ENCODE measurements at places on chromosomes 16 and 17.

DNA sequence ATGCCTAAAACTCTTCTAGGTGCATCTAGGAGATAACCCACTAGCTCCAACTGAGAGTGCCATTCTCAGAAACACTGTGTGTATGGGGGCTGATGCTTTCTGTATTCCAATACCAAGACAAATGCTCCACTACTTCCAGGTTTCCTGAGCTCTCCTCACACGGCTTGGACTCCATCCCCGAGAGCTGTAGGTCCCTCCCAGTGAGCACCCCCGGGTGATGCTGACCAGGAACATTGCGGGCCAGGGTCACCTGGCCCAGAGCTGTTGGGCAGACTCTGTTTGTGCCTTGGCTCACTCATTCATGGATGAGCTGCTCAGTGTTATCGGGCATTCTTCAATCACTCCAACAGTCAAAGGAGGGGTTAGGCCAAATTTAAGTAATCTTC, 7.0 kb downstream of the CUEDC1 start:
- DNase-seq = no peak

DNA sequence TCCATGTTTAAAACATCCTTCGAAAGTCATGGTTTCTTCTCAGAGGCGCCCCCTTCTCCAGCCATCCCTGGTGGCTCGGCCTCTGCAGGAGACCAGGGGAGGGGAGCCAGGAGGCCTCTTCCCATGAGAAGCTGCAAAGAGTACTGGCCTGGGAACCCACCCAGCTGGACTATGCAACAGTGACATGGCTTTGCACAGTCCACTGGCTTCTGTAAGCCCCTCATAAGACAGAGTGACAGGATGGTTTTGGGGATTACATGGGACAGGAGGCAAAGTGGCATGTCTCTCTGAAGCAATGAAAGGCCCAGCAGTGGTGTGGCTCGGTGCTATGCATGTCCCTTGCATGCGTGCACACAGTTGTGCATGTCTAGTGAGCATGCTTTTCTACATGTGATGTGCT, 99.5 kb downstream of the C16orf78 start:
- DNase-seq = no peak

- DNase-seq = no peak
These were observed 9.4 kb upstream of the ARHGAP23 start for GRCh38 chr17:38418693-38419507.

- DNase-seq = no peak
These were observed 8.1 kb upstream of the NKD1 start for GRCh38 chr16:50539822-50540710.

DNA sequence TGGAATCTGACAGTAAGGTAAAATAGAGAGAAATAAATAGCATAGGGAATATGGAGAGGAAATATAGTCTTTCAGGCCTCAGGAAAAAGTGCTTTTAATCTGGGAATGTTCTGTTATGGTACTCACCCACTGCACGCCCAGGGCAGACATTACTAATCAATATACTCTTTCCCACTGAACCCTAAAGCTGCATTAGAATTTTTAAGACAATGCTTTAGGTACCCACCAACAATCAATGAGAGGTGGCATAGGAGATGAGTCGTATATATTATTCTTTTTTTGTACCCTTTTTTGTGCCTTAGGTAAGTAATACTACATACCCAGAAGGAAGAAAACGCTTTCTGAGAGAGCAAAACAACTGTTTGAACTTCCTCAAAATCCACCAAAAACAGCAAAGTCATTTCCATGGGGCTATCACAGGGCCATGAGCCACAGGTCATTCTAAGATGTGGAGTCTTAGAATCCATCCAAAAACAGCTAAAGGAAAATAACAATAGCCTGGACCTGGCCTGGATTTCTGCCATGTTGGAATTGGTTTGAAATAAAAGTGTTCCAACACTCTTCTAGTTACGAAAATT, 542.1 kb downstream of the XYLT1 start:
- DNase-seq = no peak

DNA sequence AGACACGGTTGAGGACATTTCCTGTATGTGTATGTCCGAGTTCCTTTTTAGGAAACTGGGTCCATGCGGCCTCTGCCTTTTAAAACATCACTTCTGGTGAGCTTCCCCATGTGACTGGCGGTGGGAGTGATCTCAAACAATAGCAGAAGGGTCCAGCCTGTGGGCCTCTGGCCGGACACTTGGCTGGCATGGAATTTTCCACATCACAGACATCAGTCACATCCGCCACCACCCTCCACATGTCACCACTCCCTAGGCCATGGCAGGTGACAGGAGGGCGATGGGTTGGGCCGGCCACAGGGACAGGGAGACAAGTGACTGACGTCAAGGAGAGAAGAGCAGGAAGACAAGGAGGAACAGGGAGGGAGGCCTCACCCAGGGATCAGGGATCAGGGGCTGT, 83.7 kb downstream of the DNAH17 start:
- DNase-seq = no peak

DNA sequence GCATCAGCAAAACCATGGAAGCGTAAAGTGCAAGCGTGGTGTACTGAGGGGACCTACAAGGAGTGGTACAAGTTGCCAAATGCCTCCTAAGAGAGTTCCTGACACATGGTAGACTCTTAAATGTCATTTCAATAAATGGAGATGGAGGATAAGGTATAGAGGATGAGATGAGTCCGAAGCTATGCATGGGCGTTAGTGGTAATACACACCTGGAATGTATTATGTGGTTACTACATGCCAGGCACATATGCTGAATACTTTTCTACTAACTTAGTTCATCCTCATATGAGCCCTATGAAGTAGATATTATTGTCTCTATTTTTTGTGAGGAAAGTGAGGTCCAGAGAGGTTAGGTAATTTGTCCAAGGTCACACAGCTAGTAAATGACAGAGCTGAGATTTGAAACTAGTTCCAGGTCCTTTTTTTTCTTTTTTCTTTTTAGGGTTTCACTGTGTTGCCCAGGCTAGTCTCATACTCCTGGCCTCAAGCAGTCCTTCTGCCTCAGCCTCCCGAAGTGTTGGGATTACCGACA, 15.5 kb downstream of the YPEL2 start:
- no peak for DNase-seq

DNA sequence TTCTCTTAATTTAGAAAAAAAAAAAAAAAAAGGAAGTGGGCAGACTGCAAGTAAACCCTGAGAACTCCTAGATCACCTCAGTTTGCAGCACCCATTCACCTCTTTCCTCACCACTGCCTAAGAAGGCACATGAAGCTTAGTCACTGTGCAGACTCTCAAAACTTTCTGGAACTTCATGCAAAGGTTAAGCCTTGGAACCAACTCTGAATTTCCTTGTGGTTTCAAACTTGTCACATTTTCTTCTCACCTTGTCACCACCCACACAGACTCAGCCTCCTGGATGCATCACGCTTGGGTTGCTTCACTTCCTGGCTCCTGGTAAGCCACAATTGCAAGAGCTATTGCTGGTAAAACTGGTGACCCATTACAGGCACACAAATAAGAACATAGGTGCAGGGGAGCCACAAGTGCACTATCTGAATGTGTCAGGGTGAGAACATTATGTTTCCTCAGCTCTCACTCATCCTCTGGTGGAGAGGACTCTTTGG, 15.0 kb upstream of the CPD start:
- peak; percentile 94 for DNase-seq

- DNase-seq = no peak
These were observed 44.7 kb downstream of the CDH11 start for GRCh38 chr16:65077181-65077580.

DNA sequence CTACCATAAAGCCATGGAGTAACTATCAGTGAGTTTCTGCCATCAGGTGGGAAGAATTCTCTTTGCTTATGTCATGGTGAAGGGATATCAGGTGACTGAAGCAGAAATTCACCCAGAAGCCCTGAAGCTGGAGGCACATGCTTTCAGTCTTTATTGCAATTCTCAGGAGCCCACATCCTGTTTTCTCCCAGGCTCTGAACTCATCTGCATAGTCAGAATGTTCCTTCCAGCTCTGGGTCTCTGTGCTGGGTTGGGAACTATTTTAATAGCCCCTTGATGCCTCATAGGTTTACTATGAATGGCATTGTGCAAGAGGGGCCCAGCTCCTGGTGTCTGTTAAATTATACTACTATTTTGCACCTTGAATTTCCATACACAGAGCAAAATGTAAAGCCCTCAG, 198.4 kb upstream of the SOX9 start:
- no peak for DNase-seq

DNA sequence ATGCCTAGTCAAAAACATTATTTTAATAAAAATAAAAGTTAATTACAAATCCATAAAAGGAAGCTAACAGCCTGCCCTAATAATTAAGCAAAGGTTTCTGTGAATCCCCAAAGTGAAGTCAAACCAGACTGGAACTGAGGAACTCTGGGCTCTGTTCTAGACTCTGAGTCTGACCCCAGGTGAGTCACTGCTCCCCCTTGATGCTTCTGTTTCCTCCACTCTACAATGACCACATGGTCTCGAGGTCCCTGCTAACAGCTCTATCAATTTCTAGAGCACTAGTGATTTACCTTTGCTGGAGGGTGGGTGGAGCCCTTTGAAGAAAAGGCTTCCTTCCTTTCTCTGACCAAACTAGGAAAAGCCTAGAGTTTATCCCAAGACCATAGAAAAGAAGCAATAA, 32.4 kb downstream of the XPO6 start:
- DNase-seq = no peak

DNA sequence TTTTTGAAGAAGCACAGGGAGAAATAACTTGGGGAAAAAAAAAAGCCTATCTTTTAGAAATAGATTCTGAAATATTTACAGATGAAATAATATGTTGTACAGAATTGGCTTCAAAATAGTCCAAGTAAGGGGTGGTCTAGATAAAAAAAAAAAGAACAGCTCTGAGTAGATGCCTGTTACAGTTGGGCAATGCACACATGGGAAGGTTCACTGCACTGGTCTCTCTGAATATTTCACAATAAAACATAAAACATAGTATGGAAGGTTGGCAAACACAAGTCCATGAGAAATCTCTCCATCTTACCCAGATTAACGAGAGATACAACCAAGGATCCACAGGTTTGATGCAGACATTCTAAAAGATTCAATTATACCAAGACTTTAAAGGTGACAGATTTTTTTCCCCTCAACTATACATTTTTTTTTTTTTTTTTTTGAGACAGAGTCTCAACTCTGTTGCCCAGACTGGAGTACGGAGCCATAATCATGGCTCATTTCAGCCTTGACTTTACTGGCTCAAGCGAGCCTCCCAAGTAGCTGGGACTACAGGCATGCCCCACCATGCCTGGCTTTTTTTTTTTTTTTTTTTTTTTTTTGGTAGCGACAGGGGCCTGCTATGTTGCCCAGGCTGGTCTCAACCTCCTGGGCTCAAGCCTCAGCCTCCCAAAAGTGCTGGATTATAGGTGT, 58.0 kb downstream of the KANSL1 start:
- DNase-seq = no peak

DNA sequence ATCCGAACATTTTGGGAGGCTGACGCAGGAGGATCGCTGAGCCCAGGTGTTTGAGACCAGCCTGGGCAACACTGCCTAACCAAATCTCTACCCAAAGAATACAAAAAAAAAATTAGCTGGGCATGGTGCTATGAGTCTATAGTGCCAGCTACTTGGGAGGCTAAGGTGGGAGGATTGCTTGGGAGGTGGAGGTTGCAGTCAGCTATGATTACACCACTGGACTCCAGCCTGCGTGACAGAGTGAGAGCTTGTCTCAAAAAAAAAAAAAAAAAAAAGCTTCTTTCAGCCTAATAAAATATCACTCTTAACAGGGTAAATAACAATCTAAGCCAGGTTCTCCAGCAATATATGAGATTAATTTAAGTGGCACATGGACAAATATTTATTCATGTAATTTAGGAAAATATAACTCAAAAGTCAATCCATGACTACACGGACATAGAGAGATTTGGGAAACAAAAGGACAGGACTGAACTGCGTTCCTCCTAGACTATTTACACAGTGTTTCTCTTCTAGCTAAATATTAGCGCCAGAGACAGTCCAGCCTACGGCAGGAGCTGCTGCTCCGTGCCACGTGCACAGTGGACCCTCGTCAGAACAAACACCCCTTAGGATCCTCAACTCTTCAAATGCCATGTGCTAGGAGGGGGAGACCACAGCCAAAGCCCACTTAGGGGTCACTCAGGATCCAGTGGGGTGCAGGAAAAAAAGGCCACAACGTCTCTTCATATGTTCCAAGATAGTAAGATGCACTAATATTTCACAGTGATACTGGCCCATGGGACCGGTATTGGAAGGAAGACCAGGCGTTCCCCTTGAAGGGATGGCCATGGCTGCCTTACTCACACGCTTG, 8.7 kb downstream of the USP36 start:
- DNase-seq = no peak

- DNase-seq = no peak
These were observed 25.6 kb downstream of the RAP1GAP2 start for GRCh38 chr17:2821868-2822267.

DNA sequence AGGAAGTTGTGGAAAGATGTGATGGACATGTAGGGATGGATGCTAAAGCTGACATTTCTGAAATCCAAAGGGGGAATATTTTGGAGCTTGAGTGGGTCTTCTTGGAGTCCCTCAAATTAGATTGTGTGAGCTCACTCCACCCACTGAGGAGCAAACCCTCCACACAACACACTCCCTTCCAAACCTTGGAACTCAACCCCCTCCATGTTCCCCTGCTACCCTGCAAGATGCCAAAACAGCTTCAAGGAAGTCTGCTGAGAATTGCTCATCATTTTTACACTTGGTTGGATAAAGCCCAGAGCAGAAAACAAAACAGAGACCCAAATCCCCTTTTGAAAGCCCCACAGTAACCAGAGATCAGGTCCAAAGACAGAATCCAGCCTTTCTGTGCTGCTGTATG, 103.3 kb upstream of the ERCC4 start:
- no peak for DNase-seq

GRCh38 chr16:65119435-65119834, 2.4 kb downstream of the CDH11 start:
- DNase-seq = no peak

- DNase-seq = no peak
These were observed 39.3 kb downstream of the PIMREG start for GRCh38 chr17:6483507-6483906.

- DNase-seq = no peak
These were observed 36.5 kb downstream of the IRF8 start for GRCh38 chr16:85935391-85935973.

DNA sequence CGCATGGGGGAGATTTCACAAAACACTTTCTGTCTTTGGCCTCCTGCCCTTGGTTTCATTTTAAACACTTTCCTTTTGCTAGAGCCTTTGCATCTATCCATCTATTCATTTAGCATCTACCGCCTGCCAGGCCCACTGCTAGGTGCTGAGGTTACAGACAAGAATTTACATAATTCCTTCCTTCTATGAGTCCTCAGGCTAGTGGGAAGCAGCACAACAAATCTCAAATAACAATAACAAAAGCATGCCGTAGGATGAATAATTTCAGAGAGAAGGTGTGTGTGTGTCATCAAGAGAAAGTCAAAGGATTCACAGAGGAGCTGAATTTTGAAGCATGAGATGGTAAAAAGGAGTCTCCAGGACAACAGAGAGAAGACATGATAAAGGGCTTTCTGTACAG, 6.1 kb upstream of the SLC46A1 start:
- DNase-seq = no peak

GRCh38 chr17:80717720-80718083, 173.1 kb downstream of the RPTOR start:
- no peak for DNase-seq

DNA sequence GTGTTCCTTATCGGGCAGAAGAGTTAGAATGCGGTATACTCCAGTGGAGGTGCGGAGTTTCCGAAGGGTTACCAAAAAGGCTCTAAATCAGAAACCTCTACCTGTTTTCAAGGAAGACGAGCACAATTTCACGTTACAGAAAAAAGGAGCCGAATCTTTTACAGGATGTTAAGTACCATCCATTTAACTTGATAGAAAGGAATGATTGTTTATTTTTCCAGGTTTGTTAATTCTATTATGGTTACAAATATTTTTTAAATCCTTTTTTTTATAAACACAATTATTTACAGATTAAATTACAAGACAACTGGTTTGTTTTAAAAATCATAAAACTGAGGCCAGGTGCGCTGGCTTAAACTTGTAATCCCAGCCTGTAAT, 18.2 kb downstream of the ZNF213 start:
- DNase-seq = no peak
